ENCODE measurements at places on chromosomes 13 and 19. TPM values are rescaled to one million over a fixed set of nuclear protein-coding genes. Genes with fewer than 3 reads are reported as not detected.

DNA sequence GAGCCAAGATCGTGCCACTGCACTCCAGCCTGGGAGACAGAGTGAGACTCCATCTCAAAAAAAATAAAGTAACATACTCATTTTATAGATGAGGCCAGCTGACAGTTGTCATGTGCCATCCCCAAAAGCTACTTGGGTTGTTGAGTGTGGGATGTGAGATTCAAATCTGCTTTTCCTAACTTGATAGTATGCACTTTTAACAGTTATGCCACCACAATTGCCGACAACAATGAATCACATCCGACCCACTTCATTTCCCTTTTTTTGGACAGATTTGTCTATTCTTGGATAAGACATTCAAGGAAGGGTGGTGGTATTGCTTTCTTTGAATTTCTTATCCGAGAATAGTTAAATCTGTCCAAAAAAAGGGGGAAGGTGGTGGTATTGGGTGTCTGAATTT is 16.3 kb upstream of the DNMT1 start:
- peaks cover 8% of the 10 kb centered on the region for H3K27me3 ChIP-seq
- DNase-seq: no peak
- H3K4me1 ChIP-seq: no peaks in the 10 kb centered on the region
- H3K4me3 ChIP-seq: no peak overlapping the region
- H3K27ac ChIP-seq: no peak overlapping the region

DNA sequence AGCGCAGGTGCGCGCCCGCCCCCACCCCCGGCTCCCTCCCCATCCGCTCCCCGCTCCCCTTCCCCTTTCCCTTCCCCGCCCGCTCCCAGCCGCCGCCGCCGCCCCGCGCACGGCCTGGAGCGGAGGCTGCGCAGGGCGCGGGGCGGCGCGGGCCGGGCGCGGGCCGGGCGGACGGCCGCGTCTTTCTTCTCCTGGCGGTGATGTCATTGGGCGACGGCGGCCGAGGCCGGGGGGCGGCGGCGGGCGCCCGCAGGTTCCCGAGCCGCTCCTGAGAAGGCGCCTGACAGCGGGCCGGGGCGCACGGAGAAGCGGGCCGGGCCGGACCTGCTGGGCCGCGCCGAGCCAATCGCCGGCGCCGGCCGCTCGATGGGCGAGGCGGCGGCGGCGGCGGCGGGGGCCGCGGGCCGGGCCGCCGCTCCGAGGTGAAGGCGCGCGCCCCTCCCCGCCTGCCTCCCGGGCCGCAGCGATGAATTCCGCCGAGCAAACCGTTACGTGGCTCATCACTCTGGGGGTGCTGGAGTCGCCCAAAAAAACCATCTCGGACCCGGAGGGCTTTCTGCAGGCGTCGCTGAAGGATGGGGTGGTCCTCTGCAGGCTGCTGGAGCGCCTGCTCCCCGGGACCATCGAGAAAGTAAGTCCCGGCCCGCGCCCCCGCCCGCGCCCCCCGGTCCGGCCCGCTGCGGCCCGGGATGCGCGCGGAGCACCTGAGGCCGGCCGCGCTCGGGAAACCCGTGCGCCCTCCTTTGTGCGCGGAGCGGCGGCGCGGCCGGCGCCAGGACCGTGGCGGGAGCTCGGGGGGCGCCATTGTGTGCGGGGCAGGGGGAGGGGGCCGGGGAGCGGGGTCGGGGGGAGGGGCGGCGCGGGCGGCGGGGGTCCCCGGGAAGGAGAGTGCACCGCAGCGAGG is at the start of gene ARHGEF7:
Gene ARHGEF7, plus strand, starts transcription at position 250 of the 904 bp plus-strand sequence. Its CDS starts 217 bp downstream, at position 467.
- peaks cover 87% of the 10 kb centered on the region for H3K27me3 ChIP-seq
- no peaks in the 10 kb centered on the region for H3K36me3 ChIP-seq
- H3K4me1 ChIP-seq: no peaks in the 10 kb centered on the region
- peak within 1 kb of the TSS; percentile 41 for H3K4me3 ChIP-seq

- H3K27ac ChIP-seq: no peak overlapping the region
- H3K27me3 ChIP-seq: peaks cover 27% of the 10 kb centered on the region
- no peaks in the 10 kb centered on the region for H3K4me1 ChIP-seq
- no peak for DNase-seq
Observed at GRCh38 chr13:29956853-29957252, 106.4 kb upstream of the UBL3 start.

- no peak overlapping the region for H3K27ac ChIP-seq
- no peak for DNase-seq
Observed at GRCh38 chr19:2145831-2146241, 5.5 kb downstream of the AP3D1 start.

GRCh38 chr19:39167461-39168257 is 29.1 kb upstream of the NCCRP1 start:
- no peak overlapping the region for H3K27ac ChIP-seq
- no peak for DNase-seq
- H3K4me1 ChIP-seq: peaks cover 5% of the 10 kb centered on the region
- H3K36me3 ChIP-seq: peaks cover 6% of the 10 kb centered on the region
- no peak overlapping the region for H3K4me3 ChIP-seq
- H3K27me3 ChIP-seq: no peaks in the 10 kb centered on the region

GRCh38 chr19:34325981-34326787 is 38.8 kb upstream of the GPI start:
- H3K4me3 ChIP-seq: no peak overlapping the region
- no peak for DNase-seq
- H3K27ac ChIP-seq: no peak overlapping the region
- peaks cover 5% of the 10 kb centered on the region for H3K4me1 ChIP-seq

DNA sequence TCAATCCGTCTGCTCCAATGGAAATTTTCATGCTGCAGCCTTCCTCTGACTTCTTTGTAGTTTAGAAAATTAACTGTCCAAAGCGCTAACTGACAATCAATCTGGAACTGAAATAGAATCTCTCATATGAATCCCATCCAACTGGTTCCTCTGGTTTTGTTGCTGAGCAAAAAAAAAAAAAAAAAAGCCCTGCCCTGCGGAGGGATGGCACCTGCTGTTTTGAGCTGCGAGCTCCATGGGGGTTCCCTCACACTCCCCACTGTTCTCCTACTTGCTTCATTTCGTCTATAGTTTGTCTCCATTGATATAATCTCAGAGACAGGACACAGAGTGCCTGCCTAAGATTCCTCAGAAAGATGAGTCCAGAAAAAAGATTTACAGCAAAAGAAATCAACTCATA is 33.4 kb downstream of the FAAP24 start:
- no peaks in the 10 kb centered on the region for H3K4me1 ChIP-seq
- H3K4me3 ChIP-seq: no peak overlapping the region
- DNase-seq: no peak
- no peak overlapping the region for H3K27ac ChIP-seq
- H3K27me3 ChIP-seq: no peaks in the 10 kb centered on the region

DNA sequence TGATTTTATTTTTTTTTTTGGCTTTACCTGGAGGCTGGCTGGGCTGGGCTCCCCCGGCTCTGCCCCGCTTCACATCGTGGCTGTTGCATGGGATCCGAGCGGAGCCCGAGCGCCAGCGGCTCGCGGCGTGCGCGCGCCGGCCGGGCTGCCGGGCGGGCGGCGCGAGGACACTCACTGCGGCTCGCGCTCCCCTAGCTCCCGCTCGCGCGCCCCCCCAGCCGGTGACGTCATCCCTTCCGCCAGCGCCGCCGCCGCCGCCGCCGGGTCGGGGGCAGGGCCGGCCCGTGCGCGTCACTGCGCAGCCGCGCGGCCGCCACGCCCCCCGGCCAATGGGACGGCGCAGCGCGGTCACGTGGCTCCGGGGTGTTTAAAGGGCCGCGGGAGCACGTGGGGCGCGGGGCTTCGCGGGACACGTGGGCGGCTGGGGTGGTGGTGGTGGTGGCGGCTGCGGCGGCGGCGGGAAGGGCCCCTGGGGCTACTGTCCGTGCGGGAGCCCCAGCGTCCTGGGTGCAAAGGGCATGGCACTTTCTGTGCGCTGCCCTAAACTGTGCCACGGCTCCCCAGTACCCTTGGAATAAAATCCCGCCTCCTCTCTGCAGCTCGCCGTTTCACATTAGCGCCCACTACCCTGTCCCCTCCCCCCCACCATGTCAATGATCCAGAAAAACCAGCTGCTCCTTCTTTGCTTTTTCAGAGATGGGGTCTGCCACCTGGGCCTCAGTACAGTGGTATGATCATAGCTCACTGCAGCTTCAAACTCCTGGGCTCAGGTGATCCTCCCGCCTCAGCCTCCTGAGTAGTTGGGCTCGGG is at the start of gene PTPRS:
Gene PTPRS, minus strand, starts transcription at position 176 of the 811 bp plus-strand sequence. CDS start 54,672 bp downstream, outside the sequence.
- H3K27ac ChIP-seq: no peak within 1 kb of the TSS
- peaks cover 45% of the 10 kb centered on the region for H3K27me3 ChIP-seq
- H3K4me1 ChIP-seq: peaks cover 8% of the 10 kb centered on the region
- peak; percentile 53 for DNase-seq
- H3K36me3 ChIP-seq: no peaks in the 10 kb centered on the region

Gene FAM216B
- total RNA-seq: not detected

GRCh38 chr13:32247887-32248286 is 67.3 kb downstream of the ZAR1L start:
- H3K4me3 ChIP-seq: no peak overlapping the region
- no peak overlapping the region for H3K27ac ChIP-seq
- no peaks in the 10 kb centered on the region for H3K27me3 ChIP-seq
- H3K36me3 ChIP-seq: peaks cover 5% of the 10 kb centered on the region

DNA sequence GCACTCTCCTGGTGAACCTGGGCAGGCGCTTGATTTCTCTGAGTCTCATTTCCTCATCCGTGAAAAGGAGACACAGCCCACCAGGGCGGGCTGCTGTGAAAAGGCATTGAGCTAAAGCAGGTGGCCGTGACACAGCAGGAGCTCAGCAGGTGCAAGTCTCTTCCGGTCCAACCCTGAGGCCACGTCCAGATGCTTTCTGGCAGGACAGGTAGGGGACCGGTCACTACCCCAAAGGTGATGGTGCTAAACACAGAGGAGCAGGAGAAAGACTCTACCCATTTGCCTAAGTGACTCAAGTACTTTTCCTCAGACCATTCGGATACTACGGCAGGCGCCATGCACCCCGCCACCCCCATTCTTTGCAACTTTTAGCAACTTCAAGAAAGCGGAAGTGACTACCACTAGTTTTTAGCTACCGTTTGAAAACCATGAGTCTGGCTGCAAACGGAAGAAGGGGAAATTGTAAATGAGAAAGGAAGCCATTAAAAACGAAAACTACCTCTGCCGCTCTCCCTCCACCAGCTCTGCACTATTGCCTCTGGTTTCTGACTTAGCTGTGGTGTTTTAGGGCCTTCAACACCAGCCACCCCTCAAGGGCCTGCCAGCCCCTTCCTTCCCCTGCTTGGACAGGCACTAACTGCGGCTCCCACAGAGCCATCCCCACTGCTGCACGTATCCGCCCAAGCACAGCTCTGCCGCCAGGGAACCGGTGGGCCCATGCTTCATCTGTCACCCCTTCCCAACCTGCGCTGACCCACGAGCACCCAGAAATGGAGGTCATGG is 4.8 kb downstream of the PPP6R1 start:
- H3K4me1 ChIP-seq: peaks cover 45% of the 10 kb centered on the region
- no peak overlapping the region for H3K4me3 ChIP-seq
- H3K27ac ChIP-seq: peak overlapping the region; percentile 92
- DNase-seq: no peak
- H3K27me3 ChIP-seq: no peaks in the 10 kb centered on the region

GRCh38 chr19:54473071-54473891 is at the start of gene CDC42EP5:
CDC42EP5 (minus strand) TSS chr19:54473296; CDS start chr19:54465547, 7,749 bp downstream.
- no peaks in the 10 kb centered on the region for H3K36me3 ChIP-seq
- DNase-seq: no peak
- H3K27ac ChIP-seq: no peak within 1 kb of the TSS

DNA sequence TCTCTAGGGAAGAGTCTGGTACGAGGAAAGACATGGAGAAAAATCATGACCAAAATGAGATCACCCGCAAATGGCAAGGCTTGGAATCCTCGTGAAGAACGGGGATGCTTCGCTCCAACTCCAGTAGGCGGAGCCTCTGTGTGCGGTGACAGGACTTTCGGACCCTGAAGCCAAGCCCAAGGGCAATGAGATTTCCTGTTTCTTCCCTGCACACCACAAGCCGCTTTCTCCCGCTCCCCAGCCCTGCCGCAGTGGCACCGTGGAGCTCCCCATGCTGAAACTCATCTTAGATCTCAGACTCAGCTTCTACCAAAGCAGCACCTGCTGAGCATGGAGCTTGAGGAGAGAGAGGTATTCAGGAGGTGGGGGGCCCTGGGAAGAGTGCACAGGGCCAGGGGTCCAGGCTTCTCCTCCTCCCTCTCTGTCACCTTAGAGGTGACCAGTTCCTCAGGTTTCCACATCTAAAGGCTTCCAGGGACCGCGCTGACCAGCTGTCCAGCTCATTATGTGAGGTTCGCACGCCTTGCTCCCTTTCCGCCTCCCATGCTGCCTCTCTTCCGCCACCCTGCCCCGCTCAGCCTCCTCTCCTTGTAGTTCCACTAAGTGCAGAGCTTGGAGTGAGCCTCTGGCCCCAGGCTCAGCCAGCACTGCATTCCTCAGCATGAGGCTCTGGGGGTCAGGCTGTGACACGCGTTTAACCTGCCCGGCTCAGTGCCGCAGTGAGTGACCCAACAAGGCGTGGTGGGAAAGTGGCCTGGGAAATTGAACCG is 153.8 kb upstream of the SOX1 start:
- H3K4me1 ChIP-seq: no peaks in the 10 kb centered on the region
- H3K36me3 ChIP-seq: no peaks in the 10 kb centered on the region
- no peaks in the 10 kb centered on the region for H3K27me3 ChIP-seq
- no peak overlapping the region for H3K4me3 ChIP-seq
- no peak for DNase-seq

DNA sequence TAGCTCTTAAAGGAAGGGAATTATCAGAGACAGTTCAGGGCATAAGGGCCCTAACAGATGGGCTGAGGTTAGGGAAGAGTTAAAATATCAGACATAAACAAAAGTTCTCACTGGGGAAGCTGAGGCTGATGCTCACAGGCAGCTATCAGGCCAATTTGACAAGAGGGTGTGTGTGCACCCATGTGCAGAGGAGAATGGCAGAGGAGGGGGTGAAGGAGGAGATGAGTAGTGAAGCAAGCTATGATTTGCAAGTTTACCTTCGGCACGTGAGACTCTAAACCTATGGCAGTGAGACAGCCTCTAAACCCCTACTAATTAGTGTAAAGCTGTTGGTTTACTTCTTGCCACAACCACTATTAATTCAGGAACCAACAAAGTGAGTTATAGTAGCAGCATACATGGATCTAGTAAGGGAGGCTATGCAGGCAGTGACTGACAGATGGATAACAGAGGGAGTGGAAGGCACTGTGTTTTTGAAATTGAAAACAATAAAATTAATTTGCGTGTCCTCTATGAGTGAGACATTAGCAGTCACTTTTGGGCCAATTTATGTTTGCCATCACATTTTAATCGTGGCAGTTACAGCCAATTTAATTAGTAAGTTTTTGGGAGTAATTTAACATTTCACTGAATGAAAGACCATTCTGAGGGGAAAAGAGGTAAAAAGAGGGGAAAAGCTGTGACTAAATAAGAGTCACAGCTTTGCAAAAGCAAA is 99.6 kb upstream of the HTR2A start:
- no peaks in the 10 kb centered on the region for H3K4me1 ChIP-seq
- no peaks in the 10 kb centered on the region for H3K27me3 ChIP-seq
- no peaks in the 10 kb centered on the region for H3K36me3 ChIP-seq
- no peak for DNase-seq
- H3K27ac ChIP-seq: peak overlapping the region; percentile 16

Gene PRTN3
- total RNA-seq: not detected

- peak overlapping the region; percentile 89 for H3K4me3 ChIP-seq
- H3K4me1 ChIP-seq: peaks cover 19% of the 10 kb centered on the region
- peak overlapping the region; percentile 98 for H3K27ac ChIP-seq
- H3K27me3 ChIP-seq: no peaks in the 10 kb centered on the region
- DNase-seq: no peak
Observed at GRCh38 chr19:58573658-58574164, 576 bp upstream of the MZF1 start.

- DNase-seq: peak; percentile 76
- peaks cover 5% of the 10 kb centered on the region for H3K27me3 ChIP-seq
- H3K4me1 ChIP-seq: peaks cover 6% of the 10 kb centered on the region
- no peak overlapping the region for H3K4me3 ChIP-seq
- H3K27ac ChIP-seq: no peak overlapping the region
Observed at GRCh38 chr13:45879666-45880065, 28.1 kb upstream of the SIAH3 start.

Gene ICAM4
- total RNA-seq: not detected

Gene SELENOV
- total RNA-seq: not detected

Gene ZNF497
- total RNA-seq: 3.9 TPM

Gene ZSCAN5C
- not detected for total RNA-seq

All from MCF 10A (cell line).